ENCODE measurements at places on chromosomes 7 and 10.

GRCh38 chr7:158450476-158451124 is 137.0 kb downstream of the PTPRN2 start:
- DNase-seq = no peak

DNA sequence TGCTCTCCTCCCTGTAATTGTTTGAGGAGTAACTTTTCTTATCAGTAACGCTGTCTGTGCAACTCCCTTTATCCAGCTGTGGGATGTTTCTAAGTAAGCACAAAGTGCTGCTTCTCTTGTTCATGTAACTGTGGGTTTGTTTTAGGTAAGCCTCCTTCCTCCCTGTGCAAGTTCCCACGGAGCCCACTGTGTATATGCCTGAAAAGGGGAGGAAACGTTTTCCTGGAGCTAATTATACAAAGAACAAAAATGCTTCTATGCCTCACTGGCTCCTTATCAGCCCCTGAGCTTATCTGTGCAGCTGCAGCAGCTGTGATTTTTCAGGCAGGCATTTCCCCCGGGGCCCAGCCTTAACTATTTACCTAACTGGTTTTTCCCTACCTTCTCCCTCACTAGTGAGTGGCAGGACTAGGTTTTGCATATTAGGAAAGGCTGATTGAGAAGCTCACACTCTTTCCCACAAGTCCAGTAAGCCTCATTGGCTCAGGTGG is 593.4 kb upstream of the GHITM start:
- no peak for DNase-seq

GRCh38 chr10:32489901-32490300 is 44.0 kb downstream of the CCDC7 start:
- no peak for DNase-seq

- DNase-seq = no peak
Observed at GRCh38 chr7:8149222-8149621, 112.7 kb downstream of the ICA1 start.

DNA sequence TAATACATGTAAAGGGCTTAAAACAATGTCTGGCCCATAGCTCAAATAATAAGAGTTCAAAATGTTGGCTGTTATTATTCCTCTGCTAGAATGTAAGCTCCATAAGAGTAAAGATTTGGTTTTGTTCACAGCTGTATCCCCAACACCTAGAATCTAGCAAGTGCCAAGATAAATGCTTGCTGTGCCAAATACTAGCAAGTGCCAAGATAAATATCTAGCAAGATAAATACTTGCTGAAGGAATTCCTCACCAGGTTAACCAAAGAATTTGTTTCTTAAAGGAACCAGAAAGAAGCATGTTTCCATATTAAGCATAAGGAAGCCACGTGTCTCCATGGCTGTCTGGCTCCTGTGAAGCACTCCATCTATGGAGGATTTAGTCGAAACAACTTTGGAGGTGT is 235.2 kb upstream of the SP4 start:
- no peak for DNase-seq

DNA sequence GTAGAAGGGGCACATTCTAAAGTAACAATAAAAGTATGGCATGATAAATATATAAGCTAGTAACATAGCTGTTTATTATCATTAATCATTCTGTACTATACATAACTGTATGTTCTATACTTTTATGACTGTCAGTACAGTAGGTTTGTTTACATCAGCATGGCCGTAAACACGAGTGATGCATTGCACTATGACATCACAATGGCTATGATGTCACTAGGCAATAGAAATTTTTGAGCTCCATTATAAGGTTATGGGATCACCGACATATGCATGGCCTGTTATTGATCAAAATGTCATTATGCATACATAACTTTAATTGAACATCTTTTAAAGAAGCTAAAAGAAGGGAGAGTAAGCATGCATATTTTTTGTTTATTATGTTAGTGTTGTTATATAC is 200.1 kb upstream of the SHH start:
- DNase-seq = no peak

DNA sequence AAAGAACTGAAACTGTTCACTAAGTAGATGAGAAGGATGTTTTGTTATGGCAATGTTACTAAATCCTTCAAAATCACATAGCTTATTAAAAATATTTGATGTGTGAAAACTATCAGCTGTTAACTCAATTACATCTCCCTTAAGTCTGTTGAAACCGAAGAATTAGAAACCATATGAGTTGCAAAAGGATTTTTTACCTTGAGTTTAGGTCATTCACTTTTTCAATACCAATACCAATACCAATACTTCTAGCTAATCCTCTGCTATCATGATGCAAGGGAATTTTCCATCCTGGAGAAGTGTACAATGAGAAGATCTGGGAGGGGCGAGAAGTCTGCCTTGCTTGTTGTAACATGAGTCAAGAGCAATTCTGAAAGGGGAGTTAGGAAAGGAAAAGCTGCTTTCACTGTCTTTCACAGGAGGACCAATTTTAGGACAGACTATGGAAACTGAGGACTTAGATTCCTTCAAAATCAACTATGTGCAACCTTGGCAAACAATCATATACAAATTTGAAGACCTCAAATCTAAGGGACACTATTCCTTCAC is 199.7 kb downstream of the IMMP2L start:
- DNase-seq = no peak

GRCh38 chr7:17774248-17774647 is 166.0 kb downstream of the SNX13 start:
- DNase-seq = no peak

All from NCI-H187 treated with DMSO at 0.1 percent for 48 hours (cell line).